ENCODE measurements at places on chromosomes 2 and 18.

- no peak for DNase-seq
Observed at GRCh38 chr2:443216-443615, 155.3 kb upstream of the ALKAL2 start.

- DNase-seq = no peak
Observed at GRCh38 chr2:42969231-42970150, 177.1 kb upstream of the HAAO start.

DNA sequence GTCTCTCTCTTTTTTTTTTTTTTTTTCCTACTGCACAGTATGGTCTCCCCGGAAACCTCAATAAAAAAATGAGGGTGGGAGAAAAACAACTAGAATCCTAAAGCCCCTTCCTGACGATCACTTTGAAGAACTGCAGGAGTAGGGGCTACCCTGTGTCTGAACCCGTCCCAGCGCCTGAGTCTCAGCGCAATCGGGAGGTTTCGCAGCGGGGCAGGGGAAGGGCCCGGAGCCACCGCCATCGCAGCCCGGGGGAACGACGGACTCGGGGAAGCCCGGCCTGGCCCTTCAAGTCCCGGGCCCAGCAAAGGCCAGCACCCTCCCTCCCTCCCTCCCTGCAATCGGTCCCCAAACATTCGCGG, 411 bp downstream of the NARS1 start:
- no peak for DNase-seq

DNA sequence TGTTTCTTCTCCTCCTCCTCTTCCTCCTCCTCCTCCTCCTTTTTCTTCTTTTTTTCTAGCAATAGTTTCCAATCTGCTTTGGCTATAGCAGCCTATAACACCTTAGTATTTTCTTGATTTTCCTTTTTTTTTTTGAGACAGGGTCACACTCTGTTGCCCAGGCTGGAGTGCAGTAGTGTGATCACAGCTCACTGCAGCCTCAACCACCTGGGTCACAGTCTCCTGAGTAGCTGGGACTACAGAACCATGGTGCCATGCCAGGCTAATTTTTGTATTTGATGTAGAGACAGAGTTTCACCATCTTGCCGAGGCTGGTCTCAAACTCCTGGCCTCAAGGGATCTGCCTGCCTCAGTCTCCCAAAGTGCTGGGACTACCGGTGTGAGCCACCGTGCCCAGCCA, 10.7 kb upstream of the THNSL2 start:
- DNase-seq = no peak

DNA sequence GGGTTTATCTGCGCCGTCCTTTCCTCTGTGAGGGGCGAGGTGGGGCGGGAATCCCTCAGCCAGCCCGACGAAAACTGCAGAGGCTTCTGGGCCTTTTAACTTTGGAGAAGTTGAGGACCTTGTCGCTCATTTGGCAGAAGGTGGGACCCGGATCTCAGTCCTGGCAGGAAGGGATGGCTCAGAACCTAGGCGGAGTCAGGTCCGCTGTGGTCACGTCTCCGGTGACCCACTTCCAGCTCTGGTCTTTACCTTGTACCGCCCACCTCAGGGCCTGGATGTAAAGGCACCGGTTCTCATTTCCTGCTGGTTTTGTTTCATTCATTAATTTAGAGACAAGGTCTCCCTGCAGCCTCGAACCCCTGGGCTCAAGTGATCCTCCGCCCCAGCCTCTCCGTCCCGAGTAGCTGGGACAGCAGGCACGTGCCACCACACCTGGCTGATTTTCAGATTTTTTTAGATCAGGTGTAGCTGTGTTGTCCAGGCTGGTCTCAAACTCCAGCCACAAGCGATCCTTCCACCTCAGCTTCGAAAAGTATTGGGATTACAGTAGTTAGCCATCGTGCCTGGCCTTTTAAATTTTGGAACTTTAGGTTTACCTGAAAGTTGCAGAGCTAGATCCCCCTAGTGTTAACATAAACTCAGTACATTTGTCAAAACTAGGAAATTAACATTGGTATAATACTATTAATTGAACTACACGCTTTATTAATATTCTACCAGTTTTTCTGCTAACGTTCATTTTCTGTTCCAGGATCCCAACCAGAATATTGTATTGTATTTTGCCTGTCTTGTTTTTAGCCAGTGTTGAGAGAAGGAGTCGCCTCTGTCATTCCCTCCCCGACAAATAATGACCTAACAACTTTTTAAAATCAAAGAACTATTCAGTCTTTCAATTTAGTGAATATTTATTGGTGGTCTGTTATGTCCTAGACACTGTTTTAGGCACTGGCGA, 852 bp downstream of the POLI start:
- no peak for DNase-seq

- peak; percentile 34 for DNase-seq
Observed at GRCh38 chr2:48946449-48947048, 191.0 kb upstream of the LHCGR start.

GRCh38 chr18:31711365-31712172, 27.2 kb upstream of the B4GALT6 start:
- no peak for DNase-seq

- no peak for DNase-seq
Observed at GRCh38 chr18:59736061-59736460, 38.8 kb upstream of the CCBE1 start.

All from DMS 273 treated with DMSO at 0.1 percent for 48 hours (cell line).